GM12865 (cell line): ENCODE measurements at places on chromosomes 7 and 10.

- no peak for DNase-seq
Measured at GRCh38 chr10:122499491-122499941, 38.2 kb downstream of the HTRA1 start.

- DNase-seq: peak; percentile 73
Measured at GRCh38 chr7:151782598-151783448, 94.1 kb downstream of the PRKAG2 start.

DNA sequence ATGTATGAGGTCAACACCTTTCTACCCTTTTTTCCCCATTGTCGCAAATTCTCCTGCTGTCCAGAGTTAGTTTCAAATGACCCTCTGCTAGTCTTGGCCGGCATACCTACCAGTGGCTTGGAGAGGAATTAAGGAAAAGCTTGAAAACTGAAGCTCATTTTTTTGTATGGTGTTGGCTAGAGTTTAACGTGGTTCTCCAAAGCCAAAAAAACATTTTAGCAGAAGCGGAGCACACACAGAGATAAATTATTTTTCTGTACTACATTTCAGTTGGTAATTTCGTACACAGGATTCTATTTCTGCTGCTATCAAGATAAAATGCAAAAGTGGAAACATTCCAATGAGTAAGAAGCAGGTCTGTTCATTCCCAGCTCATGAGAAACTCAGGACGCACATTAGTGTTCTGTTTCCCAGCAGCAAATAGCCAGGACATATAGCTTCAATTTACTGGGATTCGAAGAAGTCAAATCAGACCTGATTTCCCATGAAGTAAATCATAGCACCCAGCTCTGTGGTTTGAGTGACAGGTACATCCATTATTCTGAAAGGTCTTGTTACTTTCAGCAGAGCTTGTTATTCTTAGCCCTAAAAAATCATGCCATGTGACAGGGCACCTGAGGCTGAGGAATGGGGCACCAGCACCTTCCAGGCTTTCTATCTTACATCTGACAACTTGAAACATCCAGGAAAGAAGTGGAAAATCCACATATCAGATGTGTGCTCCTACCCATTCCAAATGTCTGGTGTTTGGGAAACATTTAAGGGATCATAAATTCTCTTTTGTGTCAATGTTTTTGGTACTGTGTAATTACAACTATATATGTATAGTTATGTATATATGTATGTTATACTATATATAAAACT lies 215.9 kb upstream of the C7orf33 start:
- no peak for DNase-seq

GRCh38 chr10:43166207-43166879 lies 28.1 kb downstream of the CSGALNACT2 start:
- peak; percentile 14 for DNase-seq

GRCh38 chr7:155467846-155468784 lies 10.2 kb downstream of the EN2 start:
- no peak for DNase-seq

GRCh38 chr10:129605266-129605985 lies 138.4 kb downstream of the MGMT start:
- DNase-seq: peak; percentile 77

GRCh38 chr7:114539575-114539974 lies 125.0 kb downstream of the FOXP2 start:
- peak; percentile 29 for DNase-seq

DNA sequence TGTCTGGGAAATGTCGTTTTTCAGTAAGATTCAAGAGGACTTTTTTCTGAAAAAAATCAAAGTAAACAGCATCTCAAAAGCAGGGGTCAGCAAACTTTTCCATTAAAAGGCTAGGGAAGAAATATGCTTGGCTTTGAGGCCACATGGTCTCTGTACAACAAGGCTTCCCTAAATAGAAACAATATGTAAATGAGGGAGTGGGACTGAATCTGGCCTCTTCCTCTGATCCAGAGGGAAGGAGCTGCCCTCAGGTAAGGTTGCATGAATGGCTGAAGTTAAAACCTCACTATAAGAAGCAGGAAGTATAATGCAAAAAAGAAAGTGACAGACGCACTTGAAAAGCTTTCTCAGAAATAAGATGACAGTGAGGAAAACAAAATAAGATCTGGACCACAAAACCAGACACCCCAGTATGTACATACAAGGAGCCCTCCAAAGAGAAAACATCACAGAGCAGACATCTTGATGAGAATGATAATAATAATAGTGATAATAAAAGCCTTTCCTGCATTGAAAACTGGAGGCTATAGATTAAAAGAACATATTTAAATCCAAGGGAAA lies 115.2 kb downstream of the PLXNA4 start:
- no peak for DNase-seq

DNA sequence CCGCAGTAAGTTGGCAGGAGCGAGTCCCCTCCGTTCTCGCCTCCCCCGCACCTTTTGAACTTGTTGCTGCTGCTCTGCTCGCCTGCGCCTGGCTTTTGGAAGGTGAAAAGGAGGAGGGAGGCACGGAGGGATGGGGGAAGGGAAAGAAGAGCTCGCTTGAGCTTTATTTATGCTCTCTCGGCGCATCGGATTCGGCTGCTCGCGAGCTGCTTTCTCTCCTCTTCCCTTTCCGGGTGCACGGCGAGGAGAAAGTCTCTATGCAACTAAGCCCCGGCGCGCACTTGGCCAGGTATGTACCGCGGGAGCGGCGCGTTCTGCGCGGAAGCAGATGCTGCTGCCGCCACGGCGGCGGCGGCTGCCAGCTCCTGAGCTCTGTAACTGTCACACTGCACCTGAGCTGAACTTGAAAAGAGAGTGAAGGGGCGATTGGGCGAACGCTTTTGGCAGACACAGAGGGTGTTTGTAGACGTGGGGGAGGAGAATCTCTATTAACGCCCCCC lies 551 bp downstream of the KCND2 start:
- DNase-seq: peak; percentile 74

GRCh38 chr7:1666317-1666822 lies 3.7 kb upstream of the ELFN1 start:
- no peak for DNase-seq

DNA sequence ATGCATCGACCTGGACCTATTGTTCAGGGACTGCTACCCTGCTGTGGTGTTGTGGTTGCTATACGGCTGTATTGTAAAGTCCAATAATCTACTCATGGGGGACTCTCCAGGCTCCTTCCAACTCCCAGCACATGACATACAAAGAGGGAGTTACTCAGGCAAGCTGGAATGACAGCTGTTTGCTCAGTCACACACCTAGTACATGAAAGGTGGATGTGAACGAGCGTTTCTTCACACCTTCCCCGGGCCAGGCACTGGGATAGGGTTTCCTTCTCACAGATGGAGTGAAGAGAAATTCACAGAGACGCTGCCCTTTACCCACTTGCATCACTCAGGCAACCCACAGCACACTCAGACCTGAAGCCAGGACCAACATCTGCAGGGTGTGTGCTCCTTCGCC lies 215.7 kb downstream of the TNS3 start:
- no peak for DNase-seq

GRCh38 chr10:82827901-82828300 lies 952.9 kb downstream of the NRG3 start:
- DNase-seq: no peak

DNA sequence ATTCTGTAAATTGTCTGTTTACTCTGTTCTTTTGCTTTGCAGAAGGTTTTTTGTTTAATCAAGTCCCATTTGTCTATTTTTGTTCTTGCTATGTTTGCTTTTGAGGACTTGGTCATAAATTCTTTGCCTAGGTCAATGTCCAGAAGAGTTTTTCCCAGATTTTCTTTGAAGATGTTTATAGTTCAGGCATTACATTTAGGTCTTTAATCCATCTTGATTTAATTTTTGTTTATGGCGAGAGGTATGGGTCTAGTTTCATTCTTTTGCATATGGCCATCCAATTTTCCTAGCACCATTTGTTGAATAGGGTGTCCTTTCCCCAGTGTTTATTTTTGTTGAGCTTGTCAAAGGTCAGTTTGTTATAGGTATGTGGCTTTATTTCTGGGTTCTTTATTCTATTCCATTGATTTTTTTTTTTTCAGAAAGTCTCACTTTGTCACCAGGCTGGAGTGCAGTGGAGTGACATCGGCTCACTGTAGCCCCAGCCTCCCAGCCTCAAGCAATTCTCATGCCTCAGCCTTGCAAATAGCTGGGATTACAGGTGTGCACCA lies 11.6 kb upstream of the ENTPD7 start:
- no peak for DNase-seq

DNA sequence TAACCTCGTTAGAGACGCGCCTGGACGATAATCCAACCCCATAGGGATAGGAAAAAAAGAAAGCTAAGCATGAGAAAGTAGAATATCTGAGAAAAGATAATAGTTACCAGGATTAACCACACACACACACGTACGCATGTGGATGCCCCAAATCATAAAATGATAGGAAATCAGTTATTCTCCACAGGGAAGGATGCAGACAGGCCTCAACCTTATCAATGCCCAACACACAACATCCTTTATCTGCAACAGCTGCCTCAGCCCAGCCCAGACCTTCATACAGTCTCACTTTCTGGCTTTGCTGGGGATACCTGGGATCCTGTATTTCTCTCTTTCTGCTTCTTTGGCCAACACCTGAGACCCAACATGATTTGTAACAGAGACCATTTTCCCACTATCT lies 123.0 kb downstream of the NOC3L start:
- no peak for DNase-seq

DNA sequence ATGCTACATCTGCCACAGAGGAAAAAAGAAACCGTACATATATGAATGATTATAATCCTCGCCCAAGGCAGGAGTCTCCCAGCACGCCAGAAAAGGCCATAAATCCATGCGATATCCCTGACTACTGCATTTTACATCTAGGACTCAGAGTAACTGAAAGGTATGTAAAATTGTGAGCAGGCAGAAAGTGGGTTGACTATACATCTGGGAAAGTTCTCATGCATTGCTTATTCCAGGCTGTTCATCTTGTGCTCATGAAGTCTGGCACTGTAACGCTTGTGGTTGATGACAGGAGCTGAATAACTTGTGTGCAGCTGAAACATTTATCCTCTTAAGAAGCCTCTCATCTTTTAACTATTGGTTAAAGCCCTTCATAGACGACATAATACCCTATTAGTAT lies 193.4 kb upstream of the STEAP4 start:
- no peak for DNase-seq

DNA sequence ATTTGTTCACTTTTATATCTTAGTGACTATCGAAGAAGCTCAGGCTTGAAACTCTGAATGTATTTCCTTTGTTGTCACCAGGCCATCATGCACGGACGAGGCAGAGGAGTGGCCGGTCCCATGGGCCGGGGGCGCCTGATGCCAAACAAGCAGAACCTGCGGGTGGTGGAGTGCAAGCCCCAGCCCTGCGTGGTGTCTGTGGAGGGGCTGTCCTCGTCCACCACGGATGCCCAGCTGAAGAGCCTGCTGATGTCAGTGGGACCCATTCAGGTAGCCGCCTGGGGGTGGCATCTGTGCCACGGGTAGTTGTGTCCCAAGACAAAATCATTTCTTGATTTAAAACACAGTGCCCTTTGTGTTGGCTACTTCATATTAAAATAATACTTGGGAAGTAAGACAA lies 45.9 kb downstream of the SHH start:
- DNase-seq: no peak

GRCh38 chr10:118342638-118343020 lies 505 bp upstream of the FAM204A start:
- DNase-seq: no peak

GRCh38 chr10:69498711-69499471 lies 47.6 kb downstream of the TSPAN15 start:
- no peak for DNase-seq

GRCh38 chr7:93202594-93203250 lies 23.5 kb downstream of the HEPACAM2 start:
- DNase-seq: no peak

- no peak for DNase-seq
Measured at GRCh38 chr7:119967221-119967620, 305.8 kb upstream of the KCND2 start.

DNA sequence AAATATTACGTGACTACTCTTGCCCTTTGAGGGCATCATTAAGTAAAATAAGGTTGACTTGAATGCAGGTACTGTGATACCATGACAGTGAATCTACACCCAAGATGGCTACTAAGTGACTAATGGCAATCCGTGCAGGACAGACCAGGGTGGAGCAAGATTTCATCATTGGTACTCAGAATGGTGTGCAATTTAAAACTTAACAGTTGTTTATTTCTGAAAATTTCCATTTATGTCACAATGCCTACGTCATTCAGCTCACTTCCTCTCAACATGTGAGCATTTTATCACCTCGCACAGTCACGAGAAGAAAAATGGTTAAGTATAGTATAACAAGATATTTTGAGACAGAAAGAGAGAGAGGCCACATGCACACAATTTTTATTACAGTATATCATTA lies 50.3 kb upstream of the MET start:
- no peak for DNase-seq

DNA sequence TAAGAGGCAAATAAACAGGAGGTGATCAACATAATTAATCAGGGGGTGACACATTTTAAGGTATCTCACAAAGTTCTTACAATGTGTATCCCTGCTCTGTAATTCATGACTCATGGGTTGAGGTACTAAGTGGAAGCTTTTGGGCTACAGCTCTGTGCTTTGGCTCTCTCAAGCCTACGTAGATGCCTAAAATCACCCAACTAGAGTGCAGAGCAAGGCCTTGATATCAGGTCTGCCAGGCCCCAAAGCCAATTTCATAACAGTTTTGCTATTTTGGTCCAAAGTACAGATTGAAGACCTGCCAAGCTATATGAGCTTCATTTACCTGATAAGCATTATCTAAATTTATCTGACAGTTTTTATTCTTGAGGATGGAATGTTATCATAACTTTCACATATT lies 175.3 kb upstream of the BET1 start:
- no peak for DNase-seq

- no peak for DNase-seq
Measured at GRCh38 chr10:23370106-23370505, 25.5 kb upstream of the C10orf67 start.

DNA sequence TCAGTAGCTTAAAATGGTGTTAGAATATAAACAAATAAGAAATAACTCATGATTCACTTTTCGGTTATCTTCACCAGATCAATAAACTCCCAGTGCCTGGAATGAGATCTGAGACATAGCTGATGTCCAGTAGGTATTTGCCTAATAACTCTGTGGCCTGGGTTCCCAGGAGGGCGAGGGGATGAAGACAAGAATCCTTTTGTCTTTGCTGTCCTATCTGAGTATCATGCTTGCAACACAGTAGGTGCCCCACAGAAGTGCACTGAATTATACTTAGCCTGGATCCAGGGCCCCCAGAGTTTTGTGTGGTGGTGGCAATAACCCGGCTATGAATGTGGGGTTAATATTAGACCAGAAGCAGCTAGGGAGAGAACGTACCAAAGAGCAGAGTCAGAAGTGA lies 350.1 kb upstream of the AOAH start:
- no peak for DNase-seq

- peak; percentile 72 for DNase-seq
Measured at GRCh38 chr7:116630357-116630756, 41.6 kb upstream of the MET start.

DNA sequence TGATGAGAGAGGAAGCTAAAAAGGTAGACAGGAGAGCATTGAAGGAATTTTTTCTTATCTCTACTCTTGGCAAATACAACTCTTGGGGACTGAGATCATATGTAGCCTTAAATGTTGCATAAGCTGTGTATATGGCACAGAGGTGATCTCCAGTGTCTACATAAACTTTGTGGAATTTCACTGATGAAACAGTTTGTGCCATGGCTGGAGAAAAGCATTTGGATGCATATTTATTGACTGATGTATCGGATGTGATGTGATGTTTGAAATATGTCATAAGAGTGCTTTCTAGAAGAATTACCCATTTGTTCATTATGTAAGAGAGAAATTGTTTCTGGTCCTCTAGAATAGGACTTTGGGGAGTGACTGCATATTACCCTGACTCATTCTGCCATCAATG lies 244.9 kb upstream of the LRRTM3 start:
- no peak for DNase-seq
